ENCODE measurements at places on chromosomes 1 and 21. TPM values are rescaled to one million over a fixed set of nuclear protein-coding genes. Genes with fewer than 3 reads are reported as not detected.

DNA sequence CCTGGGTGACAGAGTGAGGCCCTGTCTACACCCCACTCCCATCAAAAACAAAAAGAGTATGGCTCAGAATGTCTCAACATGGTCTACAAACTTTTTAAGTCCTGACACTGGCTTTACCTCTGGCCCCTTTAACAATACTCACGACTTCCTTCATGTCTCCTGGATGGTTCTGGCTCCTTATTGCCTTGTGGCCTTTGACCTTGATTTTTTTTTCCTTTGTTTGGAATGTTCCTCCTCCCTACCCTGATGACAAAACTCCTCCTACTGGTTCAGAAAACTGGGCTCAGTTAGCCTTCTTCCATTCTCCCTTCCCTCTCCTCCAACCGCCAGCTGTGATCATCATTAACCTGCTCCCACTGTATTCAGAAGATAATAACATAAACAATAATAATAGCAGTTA is 4.6 kb upstream of the SOAT1 start:
- DNase-seq, result no peak

DNA sequence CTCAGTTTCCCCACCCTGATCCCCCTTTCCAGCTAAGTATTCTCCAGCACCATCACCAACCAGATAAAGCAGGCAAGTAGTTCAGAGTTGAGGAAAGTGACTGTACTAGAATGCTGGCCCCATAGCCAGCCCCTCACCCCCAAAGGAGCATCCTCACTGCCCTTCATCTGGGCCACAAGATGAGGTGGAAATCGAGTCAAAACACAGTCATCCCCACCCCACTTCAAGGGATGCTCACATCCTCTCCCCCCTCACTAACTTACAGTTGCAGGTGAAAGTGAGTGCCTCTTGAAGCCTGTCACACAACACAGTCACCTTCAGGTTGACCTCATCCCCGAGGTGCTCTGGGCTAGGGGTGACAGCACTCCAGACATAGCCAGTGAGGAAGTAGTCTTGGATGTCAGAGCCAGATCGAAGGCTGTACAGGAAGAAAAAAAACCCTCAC is 30.4 kb downstream of the PIK3C2B start:
- DNase-seq, result peak; percentile 26

- no peak for DNase-seq
These were observed 126.6 kb upstream of the CACNA1E start for GRCh38 chr1:181356505-181357340.

GRCh38 chr1:204885790-204886189 is 15.1 kb downstream of the NFASC start:
- DNase-seq, result no peak

The PRR9 gene
- not detected for total RNA-seq

The ZYG11A gene
- total RNA-seq, result 0.20 TPM

Measured in activated naive CD8-positive, alpha-beta T cell treated with anti-CD3 and anti-CD28 coated beads for 36 hours (primary cell).